ENCODE measurements at places on chromosomes 12 and 14.
A peak's percentile ranks its signal among the peaks of the same experiment; 100 is the strongest.

DNA sequence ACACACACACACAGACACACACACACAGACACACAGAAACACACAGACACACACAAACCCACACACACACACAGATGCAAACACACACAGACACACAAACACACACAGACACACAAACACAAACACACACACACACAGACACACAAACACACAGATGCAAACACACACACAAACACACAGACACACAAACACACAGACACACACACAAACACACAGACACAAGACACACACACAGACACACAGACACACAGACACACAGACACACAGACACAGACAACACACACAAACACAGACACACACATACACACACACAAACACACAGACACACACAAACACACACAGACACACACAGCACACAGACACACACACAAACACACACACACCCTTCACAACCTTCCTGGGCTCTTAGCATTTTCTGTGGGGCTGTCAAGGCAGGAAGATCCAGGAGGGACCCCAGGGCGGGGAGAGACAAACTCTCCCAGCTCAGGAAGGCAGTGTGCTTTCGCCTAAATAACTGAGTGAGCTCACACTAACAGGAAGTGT, 24.2 kb upstream of the INF2 start:
- DNase-seq: no peak

DNA sequence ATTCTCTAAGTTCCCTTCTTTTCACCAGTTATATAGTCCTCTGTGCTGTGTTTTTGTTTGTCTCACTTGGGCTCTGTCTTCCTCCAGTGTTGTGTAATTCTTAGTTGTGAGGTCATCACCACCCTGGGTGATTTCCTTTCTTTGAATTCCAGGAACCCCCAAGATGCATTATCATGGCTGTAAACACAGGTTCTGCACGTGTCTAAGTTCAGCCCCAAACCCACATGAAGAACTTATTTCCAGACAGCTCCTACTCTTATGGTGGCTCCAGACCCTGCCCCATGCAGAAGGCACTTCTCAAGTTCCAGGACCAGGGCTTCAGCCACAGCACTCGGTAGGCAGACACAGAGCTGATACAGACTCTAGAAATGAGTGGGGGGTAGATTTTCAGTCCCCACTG, 560.5 kb downstream of the BCL11B start:
- no peak for DNase-seq

DNA sequence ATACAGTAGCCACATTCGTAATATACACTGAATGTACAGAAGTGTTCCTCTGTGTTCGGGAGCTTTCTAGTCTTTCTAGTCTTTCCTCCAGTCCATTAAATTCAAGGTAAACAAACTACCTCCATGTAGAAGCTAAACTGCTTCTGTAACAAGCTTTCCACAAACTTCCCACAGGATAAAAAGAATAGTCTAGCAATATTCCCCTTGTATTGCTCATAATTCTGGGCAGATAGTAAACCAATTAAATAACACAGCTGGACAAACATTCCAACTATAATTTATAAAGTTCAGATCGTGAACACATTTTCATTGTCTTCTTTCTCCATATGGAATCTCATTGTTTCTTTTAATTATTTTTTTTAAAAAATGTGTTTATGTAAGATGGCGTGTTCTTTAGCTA, 307.2 kb downstream of the AEBP2 start:
- DNase-seq: no peak

DNA sequence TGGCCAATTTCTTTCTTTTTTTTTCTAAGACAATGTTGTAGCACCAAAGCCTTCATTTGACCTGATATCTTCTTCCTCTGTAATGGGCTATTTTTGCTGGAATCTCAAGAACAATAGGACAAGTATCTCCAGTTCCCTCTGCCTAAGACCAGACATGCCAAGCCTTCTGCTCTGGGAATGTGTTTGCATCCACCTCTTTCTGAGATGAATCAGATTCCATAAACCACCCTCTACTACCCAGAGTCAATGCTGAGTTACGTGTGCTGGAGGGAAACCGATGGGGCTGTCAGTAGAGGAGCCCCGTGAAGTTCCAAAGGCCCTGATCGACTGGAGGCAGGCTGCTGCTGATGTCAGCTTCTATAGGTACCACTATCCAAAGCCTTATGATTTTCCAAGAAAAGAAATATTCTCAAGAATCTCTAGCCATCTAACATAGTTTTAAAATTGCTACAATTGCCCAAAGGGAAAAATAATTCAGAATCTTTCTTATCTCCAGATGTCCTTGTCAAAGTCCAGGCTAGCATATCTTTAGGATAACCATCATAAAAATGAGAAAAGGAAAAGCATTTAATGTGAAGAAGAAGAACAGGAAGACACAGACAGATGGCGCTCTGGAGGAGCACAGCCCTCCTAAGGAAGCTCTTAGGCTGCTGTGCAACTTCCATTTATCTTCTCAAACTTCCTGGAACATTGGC, 101.9 kb downstream of the SLC8A3 start:
- peak; percentile 13 for DNase-seq

DNA sequence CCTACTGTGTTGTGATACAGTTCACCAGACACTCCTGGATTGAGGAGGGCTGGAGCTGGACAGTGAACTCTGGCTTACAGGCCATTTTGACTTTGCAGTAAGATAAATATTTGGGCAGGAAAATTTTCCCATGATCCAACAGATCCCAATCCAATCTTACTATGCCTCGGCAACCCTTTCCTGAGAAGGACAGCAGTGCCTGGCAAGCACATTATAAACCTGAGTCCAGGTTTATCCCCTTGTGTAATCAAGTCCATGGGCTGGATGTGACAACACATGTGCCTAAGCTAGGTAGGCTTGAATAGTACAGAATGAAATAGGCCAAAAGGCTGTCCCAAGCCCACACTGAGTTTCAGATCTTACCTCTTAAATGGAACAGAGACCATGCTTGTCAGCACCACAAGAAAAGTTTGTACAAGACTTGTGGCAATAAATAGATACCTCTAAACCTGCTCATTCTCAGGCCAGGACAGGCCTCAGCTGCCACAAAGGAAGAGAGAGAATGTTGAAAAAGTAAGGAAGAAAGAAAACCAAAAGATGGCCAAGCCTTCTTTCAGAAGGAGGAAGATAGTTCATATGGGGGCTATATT, 34.9 kb downstream of the CREBL2 start:
- no peak for DNase-seq

DNA sequence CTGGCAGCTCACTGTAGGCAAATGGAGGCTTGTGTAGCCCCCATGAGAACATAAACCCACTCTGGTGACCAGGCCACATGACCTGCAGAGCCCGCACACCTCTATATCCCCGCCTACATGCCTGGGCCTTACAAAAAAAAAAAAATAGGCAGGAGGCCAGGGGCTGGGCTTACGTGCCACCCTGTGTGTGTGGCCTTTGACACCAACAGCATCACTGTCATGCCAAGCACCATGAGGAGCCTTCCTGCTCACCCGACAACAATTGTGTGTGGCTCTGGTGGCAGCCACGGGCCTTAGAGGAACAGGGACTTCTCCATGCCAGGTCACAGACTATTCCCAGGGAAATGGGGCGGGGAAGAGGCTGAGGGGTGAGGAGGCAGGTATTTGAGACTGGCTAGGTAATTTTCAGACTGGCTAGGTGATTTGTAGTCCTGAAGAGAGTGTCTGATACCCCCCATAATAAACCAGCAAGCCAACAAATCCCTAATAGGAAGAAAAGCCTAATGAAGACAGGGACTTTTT, 140.0 kb downstream of the DPF3 start:
- DNase-seq: no peak

DNA sequence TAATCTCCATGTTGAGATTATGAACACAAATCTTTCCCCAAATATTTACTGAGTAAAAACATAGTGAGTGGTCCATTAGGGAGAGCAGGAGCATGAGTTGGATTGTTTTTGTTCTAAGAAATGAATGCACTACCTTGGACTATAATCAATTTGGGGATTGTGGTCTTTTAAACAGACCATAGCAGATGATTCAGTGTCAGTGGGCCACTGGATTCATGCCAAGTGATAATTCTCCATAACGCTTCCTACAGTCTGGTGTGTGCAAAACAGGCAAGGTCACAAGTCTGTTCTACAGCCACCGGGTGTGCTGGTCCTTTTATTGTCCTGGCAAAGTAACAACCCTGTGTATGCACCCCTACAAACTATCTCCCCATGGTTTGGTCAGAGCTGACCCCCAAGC, 266.3 kb downstream of the APAF1 start:
- no peak for DNase-seq

DNA sequence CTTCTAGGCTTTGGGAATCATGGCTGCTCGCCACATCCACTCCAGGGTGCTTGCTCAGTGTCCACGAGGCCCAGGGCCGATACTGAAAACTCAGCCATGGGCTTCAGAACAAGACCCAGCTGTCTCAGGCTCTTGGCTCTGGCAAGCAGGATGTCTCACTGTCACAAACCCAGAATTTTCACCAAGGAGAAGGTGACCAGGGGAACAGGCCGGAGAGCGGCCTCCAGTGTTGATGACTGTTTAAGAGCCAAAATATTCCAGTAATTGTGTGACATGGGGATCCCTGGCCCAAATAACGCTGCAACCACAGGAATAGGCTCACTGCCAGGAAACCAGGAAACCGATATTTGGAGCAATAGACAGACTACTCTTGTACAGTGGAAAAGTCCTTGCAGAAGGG, 9.8 kb upstream of the SERPINA5 start:
- DNase-seq: no peak

- DNase-seq: no peak
Measured at GRCh38 chr12:25248732-25249131, 2.0 kb downstream of the KRAS start.

DNA sequence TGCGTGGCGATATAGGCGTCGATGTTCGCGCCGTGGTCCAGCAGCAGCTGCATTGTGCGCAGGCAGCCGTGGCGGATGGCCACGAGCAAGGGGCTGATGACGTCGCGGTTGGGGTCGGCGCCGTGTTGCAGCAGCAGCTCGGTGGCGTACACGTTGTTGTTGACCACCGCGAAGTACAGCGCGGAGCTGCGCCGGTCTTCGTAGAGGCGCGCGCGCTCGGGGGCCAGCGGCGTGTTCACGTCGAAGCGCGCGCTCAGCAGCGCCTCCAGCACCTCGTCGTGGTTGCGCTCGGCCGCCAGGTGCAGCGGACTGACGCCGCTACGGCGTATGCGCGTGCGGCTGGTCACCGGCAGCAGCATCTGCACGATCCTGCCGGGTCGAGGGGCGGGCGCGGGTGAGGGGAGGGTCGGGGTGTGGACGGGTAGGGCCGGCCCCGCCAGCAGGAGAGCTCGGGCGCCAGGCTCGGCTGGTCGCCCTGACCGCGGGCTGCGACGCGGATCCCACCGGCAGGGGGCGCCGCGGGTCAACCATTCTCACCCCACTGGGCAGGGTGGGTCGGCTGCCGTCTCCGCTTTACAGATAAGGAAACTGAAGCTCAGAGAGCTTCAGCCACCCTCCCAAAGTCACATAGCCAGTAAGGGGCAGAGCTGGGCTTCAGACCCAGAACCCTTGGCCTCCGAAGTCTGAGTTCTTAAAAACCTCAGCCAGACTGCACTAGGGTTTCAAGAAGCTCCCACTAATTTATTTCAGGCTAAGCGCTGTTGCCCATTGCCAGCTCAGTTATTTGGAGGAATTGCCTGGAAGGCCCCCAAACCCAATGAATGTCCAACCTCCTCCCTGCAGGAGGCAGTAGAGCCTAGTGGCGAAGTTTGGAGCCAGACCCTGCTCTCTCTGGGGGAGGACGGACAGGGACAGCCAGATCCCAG, 12.4 kb downstream of the FAM181A start:
- peak; percentile 75 for DNase-seq

GRCh38 chr12:11539156-11539555, 110.3 kb upstream of the ETV6 start:
- DNase-seq: no peak

- DNase-seq: no peak
Measured at GRCh38 chr12:104764225-104765091, 193.6 kb downstream of the SLC41A2 start.

- no peak for DNase-seq
Measured at GRCh38 chr12:19311165-19311564, 128.1 kb upstream of the AEBP2 start.

DNA sequence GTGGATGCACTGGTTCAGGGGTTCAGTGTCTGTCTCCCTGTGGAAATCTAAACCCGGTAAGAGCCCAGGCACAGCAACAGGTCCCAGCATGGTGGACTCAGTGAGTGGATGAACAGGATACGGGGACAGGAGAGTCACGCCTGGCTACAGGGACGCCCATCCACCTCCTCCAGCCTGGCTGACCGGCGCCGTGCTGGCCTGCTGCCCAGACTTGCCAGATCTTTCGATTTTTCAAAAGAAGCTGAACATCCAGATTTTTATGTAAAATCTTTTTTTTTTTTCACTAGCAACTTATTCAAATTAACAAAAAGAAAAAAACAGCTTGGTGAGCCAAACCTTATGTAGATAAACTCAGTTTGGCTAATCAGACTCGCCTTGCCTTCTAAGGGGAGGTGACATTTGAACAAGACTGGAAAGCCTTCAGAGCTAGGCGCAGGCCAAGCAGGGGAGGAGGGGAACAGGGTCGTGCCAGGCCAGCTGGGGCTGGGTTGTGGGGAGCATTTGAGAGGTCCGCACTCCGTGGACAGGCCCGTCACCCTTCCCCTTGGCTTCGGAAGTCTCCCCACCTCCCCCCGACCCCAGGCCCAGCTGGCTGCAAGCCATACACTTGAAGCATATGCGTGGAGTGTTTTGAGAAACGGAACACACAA, 87.8 kb upstream of the NCOR2 start:
- DNase-seq: no peak

GRCh38 chr12:120370343-120371243, 1.6 kb upstream of the MSI1 start:
- DNase-seq: no peak

- DNase-seq: no peak
Measured at GRCh38 chr14:99579903-99580571, 24.0 kb downstream of the CCDC85C start.

DNA sequence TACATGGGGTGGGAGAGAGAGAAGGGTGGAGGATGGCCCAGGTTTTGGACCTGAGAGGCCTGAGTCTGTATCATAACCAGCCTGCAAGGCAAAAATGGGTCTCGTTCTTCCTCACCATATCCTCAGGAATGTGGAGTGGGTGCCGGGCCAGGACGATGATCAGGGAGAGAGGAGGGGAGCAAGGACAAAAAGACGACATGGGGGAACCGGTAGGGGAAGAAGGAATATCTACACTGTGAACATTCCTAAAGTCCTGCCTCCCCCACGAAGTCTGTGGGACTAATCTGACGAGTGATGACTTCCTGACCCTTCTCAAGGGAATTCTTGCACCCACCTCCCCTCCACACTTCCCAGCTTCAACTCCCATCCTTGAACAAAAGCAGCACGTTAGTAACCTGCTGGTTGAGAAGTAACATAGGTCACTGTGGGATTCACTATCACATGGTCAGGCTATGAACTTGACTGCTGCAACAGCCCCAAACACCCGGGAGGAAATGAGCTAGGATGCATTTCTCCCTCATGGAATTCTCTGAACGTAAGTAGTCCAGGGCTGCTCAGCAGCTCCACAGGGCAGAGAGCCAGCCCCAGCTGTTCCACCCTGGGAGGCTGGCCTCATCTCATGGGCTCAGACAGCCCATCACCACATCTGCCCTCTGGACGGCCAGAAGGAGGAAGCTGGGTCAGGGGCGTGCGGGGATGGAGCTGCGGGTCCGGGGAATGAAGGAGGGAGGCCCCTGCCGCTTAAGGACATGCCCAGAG, 36.8 kb upstream of the VWF start:
- DNase-seq: no peak

- DNase-seq: no peak
Measured at GRCh38 chr12:121750507-121750955, 38.0 kb downstream of the TMEM120B start.

- DNase-seq: no peak
Measured at GRCh38 chr14:34484726-34485125, 22.7 kb upstream of the SPTSSA start.

- no peak for DNase-seq
Measured at GRCh38 chr14:56293506-56293905, 175.3 kb downstream of the PELI2 start.

- no peak for DNase-seq
Measured at GRCh38 chr12:107584563-107584962, 101.0 kb upstream of the PWP1 start.

Data from NCI-H748 treated with DMSO at 0.1 percent for 48 hours (cell line).